ENCODE measurements at places on chromosomes 11 and 22. TPM values are rescaled to one million over a fixed set of nuclear protein-coding genes. Genes with fewer than 3 reads are reported as not detected.

DNA sequence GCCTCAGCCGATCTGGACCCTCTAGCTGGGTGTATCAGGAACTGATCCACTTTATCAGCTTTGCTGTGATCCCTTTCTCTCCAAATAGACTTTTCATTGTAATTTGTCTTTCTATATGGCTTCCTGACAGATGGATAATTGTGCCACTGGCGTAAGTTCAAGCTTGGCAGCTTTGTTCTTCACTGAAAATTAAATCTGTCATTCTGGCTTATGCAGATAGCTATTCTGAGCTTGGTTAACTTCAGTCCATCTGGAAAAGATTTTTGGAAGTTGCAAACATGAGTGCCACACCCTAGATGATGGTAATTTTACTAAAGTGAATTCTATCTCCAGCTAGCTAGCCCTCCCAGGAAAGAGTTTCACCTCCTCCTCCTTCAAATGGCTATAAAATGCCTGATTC is 8.1 kb downstream of the OR5A2 start:
- no peak overlapping the region for H3K27ac ChIP-seq
- no peak for DNase-seq
- no peaks in the 10 kb centered on the region for H3K4me1 ChIP-seq
- H3K27me3 ChIP-seq: 0 out of 2 replicates have a peak, but pooled peaks cover 14% of the 10 kb centered on the region

Gene MGAT3
- not detected for total RNA-seq

Gene TYR
- total RNA-seq: not detected

GRCh38 chr11:6812390-6813005 is 13.0 kb upstream of the OR6A2 start:
- no peaks in the 10 kb centered on the region for H3K36me3 ChIP-seq
- H3K27me3 ChIP-seq: no peaks in the 10 kb centered on the region
- DNase-seq: peak; percentile 11
- H3K4me3 ChIP-seq: no peak overlapping the region

Gene SCN2B
- total RNA-seq: not detected

DNA sequence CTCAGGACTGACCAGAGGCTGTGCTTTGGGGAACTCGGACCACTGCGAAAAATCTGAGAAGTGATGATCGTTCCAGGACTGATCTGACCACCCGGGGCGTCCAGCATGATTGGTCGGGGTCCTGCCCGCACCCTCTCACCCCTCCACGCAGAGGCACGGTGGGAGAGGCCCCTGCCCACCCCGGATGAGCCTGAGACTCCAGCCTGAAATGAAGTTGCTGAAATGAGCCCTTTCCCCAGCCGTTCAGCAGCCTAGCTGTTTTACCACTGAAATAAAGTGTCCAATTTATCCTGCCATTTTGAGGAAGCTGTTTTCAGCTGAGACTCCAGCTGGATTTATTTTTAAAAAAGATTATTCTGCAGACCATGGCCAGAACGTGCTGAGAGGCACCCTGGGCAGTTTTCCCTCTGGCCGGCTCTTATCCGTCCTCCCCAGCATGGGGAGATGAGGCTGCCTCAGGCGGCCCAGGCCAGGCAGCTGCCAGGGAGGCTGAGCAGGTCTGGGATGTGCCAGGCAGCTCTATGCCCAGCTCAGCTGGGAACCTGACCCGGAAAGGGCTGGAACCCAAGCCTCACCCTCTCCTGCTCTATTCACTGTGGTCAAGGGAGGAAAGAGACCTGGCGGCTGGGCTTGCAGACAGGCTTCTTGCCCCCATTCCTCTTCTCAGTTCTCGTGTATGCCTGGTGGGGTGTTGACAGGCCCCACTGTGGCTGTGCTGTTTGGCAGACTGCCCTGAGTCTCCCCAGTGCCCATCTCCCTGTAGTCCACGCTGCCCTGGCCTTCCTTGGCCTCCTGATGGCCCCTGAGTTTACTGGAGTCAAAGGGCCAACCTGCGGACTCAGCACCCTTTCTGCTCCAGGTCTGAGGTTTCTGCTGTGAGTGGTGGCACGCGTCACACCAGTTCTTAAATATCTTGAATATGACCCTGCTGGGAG is 161.0 kb upstream of the B3GAT1 start:
- no peaks in the 10 kb centered on the region for H3K4me1 ChIP-seq
- H3K4me3 ChIP-seq: no peak overlapping the region
- no peak for DNase-seq
- no peak overlapping the region for H3K27ac ChIP-seq

DNA sequence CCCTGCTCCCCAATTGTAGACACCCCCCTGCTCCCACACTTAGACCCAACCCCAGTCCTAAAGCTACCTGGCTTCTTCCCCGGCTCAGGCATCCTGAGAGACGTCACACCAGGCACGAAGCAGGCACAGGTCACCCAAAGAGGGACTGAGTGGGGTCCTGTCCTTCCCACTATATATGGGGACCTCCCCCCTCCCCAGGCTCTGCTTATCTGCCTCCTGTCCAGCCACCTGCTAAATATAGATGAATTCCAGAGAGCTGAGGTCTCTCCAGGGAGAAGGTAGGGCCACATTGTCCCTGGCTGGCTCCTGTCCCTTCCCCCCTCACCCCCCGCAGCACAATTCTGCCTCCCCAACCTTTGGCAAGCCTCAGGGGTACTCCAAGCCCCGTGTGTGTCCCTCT is at the start of gene MYBPC3:
Gene MYBPC3 (minus strand): TSS at position 147 of the 400 bp plus-strand sequence. CDS start 55 bp downstream, at position 92.
- H3K27ac ChIP-seq: no peak within 1 kb of the TSS
- no peaks in the 10 kb centered on the region for H3K36me3 ChIP-seq
- no peaks in the 10 kb centered on the region for H3K4me1 ChIP-seq
- H3K27me3 ChIP-seq: no peaks in the 10 kb centered on the region

Gene APOL3
- total RNA-seq: 19.3 TPM

DNA sequence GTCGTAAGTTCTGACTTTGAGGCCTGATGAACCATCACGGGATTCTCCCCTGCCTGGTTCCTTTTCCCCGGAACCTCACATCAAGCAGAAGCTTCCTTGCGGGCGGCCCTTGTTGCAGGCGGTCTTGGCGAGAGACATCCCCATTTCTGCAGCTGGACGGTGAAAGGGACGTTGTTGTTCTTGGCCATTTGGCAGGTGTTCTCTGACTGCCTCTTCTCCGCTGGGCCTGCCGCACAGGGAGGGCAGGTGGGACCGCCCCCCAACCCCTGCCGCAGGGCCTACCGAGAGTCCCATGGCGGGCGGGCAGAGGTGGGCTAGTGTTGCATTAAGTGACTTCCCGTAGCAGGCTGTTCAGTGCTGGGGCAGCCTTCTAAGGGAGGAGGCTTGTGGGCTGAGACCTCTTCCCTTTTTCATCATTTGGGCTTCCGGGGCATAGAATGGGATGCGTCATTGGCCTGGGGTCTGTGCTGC is 26.9 kb upstream of the GRAMD4 start:
- no peak overlapping the region for H3K4me3 ChIP-seq
- peaks cover 30% of the 10 kb centered on the region for H3K4me1 ChIP-seq
- no peak for DNase-seq

Gene NEFH
- total RNA-seq: 5.1 TPM

DNA sequence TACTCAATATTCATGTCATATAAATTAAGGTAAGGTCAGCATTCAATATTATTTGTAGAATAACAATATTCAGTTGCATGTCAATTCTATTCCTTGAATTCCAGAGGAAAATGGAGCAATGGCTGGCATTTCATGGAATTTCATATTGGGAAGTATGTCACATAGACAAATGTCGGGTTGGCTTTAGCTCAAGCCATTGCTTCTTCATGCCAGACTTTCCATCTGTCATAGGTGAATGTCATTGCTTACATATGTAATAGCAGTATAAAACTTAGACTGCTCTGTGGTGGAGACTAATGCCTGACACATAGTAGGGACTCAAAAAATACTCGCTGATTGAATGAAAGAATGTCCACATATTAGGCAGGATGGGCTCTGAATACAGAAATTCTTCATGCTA is 509.6 kb upstream of the CHORDC1 start:
- no peak overlapping the region for H3K4me3 ChIP-seq
- H3K27ac ChIP-seq: no peak overlapping the region
- no peaks in the 10 kb centered on the region for H3K4me1 ChIP-seq
- no peak for DNase-seq

DNA sequence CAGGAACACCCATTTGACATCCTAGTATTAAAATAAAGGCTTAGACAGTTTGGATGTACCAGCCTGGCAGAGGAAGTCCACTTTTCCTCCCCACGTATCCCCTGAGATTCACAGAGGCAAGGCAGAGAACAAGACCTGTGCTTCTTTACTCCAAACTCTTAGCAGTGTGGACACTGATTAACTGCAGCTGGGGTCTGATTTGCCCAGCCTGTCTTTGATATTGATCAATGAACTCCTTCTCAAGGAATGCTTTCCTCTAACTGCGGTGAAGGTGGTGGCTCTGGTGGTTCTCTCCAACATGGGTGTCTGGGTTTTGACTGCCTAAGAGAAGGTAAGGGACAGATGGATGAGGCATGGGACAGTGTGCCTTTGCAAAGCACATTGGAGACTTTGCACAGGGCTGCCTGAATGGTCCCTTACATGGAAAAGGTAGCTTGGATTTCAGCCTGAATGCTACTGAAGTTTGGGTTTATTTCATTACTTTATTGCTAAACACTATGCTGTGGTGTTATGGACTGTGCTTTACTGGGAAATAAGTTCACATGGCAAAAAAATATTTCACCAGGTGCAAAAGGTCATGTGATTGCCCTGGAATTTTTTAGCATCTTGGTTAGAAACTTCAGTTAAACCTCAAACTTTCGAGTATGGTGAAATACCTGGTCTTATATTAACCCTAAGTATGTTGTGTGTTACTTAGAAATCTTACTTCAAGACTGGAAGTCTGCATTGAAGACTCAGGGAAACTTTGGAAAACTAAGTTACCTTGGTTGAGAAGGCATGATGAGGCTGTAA is 1.8 kb downstream of the GAS2 start:
- peaks cover 4% of the 10 kb centered on the region for H3K27me3 ChIP-seq
- DNase-seq: no peak
- H3K4me3 ChIP-seq: no peak overlapping the region
- H3K27ac ChIP-seq: no peak overlapping the region
- no peaks in the 10 kb centered on the region for H3K36me3 ChIP-seq

GRCh38 chr11:85062659-85063058 is 564.5 kb downstream of the DLG2 start:
- H3K27ac ChIP-seq: no peak overlapping the region
- no peaks in the 10 kb centered on the region for H3K4me1 ChIP-seq
- H3K27me3 ChIP-seq: no peaks in the 10 kb centered on the region
- DNase-seq: no peak
- no peak overlapping the region for H3K4me3 ChIP-seq

- no peak overlapping the region for H3K27ac ChIP-seq
- peaks cover 45% of the 10 kb centered on the region for H3K4me1 ChIP-seq
- peaks cover 4% of the 10 kb centered on the region for H3K36me3 ChIP-seq
- no peaks in the 10 kb centered on the region for H3K27me3 ChIP-seq
- H3K4me3 ChIP-seq: no peak overlapping the region
- no peak for DNase-seq
These were observed 28.2 kb downstream of the C2CD3 start for GRCh38 chr11:74142624-74143023.

Gene NADSYN1
- total RNA-seq: 120 TPM

DNA sequence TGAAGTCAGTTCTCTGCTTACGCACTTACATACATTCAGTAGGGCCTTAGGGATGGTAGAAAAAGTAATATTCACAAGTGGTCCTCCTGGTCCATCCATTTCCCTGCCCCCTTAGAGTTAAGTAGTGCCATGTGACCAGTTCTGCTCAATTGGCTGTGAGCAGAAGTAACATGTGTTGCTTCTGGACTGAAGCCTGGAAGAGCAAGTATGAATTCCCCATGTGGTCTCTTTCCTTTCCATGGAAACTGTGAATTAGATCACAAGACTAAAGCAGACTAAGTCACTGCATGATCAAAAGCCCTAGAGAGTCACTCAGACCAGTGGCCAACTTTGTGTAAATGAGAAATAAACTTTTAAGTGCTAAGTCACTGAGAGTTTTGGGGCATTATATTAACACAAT is 341.7 kb upstream of the CADM1 start:
- H3K4me3 ChIP-seq: no peak overlapping the region
- no peaks in the 10 kb centered on the region for H3K36me3 ChIP-seq
- no peaks in the 10 kb centered on the region for H3K27me3 ChIP-seq
- no peak overlapping the region for H3K27ac ChIP-seq
- no peaks in the 10 kb centered on the region for H3K4me1 ChIP-seq

- H3K27ac ChIP-seq: no peak overlapping the region
- peaks cover 37% of the 10 kb centered on the region for H3K4me1 ChIP-seq
- no peak for DNase-seq
- H3K27me3 ChIP-seq: no peaks in the 10 kb centered on the region
- H3K36me3 ChIP-seq: no peaks in the 10 kb centered on the region
These were observed 46.6 kb upstream of the TCF20 start for GRCh38 chr22:42317008-42317407.

DNA sequence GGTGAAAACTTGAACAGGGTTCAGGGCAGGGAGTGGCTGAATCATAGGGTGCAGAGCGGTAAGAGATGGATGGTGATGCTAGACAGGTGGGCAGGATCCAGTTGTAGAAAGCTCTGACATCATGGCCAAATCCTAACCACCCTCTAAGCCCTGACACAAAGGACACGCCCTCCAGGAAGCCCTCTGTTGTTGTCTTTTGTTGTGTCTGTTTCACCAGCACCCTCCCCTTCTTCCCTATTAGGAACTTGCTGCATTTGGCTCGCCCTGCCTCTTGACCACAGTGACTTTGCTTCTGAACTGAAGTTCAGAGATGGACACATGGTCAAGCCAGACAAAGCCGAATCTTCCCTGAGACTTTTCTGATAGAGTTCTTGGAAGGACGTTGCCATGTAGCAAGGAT is 14.2 kb upstream of the APOL6 start:
- peaks cover 20% of the 10 kb centered on the region for H3K4me1 ChIP-seq
- H3K27me3 ChIP-seq: no peaks in the 10 kb centered on the region
- H3K4me3 ChIP-seq: no peak overlapping the region

Gene DRD4
- 1.4 TPM for total RNA-seq

- H3K4me1 ChIP-seq: peaks cover 28% of the 10 kb centered on the region
- H3K36me3 ChIP-seq: no peaks in the 10 kb centered on the region
- DNase-seq: no peak
- H3K27me3 ChIP-seq: no peaks in the 10 kb centered on the region
These were observed 2.4 kb downstream of the GAS2L1 start for GRCh38 chr22:29308791-29309262.

DNA sequence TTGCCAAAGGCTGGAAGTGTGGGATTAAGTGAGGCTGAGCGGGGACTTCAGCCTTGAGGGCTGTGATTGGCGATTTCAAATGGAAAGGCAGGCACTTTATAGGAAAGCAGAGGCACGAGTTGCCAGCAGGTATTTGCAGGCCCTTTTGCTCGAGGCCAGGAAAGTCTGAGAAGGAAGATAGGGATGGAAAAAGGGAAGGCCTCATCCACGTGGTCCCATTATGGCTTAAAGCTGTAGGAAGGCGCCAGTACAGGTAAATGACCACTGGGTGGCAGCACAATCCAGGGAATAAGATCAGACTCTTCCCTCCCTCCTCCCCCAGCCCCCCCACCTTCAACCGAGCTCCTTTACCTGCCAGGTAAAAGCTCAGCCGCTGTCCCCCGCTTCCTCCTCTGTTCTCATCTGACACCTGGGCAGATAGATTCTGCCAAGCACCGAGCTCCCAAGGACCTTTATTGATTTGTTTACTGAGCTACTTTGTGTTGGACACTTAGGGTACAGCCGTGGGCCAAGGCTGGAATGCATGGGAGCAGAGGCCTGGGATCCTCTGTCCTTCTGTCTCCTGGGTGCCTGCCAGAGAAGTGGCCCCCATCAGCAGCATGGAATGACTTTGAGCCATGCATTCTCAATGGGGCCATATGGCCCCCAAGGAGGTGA is 7.5 kb downstream of the P2RX3 start:
- H3K27me3 ChIP-seq: no peaks in the 10 kb centered on the region
- DNase-seq: peak; percentile 71
- H3K36me3 ChIP-seq: no peaks in the 10 kb centered on the region

- H3K4me1 ChIP-seq: no peaks in the 10 kb centered on the region
- no peaks in the 10 kb centered on the region for H3K36me3 ChIP-seq
- no peak overlapping the region for H3K4me3 ChIP-seq
- H3K27ac ChIP-seq: no peak overlapping the region
- no peaks in the 10 kb centered on the region for H3K27me3 ChIP-seq
These were observed 79.7 kb downstream of the SHANK2 start for GRCh38 chr11:71172680-71173079.
